ENCODE measurements at places on chromosomes 3 and 15.

- no peak for DNase-seq
These were observed 170.2 kb downstream of the PDE8A start for GRCh38 chr15:85151861-85152260.

GRCh38 chr3:170814822-170815221, 55.2 kb downstream of the RPL22L1 start:
- DNase-seq: no peak

DNA sequence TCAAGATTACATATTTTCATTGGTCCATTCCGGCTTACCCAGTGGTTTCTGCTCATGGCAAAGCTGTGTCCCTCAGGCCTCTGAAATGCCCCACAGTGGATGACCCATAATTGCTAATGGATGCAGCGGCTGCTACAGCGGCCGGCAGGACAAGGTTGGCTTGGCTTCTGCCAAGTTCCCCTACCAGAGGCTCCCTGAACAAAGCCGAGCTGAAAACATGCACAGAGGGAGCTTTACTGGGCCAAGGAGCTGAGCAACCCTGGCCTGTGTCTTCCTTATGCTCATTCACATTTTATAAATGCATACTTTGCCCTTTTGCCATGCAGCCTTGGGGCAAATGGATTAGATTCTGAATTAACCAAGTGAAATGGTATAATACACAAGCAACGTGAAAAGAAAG, 150.5 kb downstream of the NTRK3 start:
- no peak for DNase-seq

DNA sequence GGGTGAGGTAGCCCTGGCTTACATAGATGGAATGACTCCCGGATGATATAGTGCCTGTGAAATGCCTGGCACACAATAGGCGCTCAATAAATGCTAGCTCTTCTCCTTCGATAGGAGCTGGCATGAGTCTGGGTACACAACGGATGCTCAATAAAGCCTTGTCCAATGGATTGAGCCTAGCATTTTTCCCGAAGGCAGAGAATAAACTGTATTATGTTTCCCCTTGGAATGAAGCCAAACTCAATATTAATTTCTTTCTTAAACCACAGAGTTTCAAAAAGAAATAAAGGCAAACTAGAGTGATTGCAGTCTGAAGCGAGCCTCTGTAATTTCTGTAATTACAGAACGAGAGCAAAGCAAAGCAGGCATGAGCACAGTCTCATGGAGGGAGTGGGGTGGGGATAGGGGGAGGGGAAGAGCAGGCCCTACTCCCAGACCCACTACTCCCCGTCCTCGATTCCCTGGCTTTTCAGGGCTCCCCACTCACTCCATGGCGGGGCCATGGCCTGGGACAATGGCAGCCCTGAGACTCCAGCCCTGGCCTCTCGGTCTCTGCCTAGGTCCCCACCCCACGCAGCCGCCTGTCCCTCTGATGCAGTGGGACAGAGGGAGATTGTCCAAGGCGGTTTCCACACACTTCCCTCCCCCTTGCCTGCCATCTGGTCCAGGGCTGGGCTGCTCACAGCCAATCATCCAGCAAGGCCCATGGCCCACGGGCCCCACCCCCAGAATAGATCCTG, 18.0 kb downstream of the SLC6A1 start:
- DNase-seq: no peak

- no peak for DNase-seq
These were observed 11.1 kb downstream of the TLE3 start for GRCh38 chr15:70086636-70087035.

DNA sequence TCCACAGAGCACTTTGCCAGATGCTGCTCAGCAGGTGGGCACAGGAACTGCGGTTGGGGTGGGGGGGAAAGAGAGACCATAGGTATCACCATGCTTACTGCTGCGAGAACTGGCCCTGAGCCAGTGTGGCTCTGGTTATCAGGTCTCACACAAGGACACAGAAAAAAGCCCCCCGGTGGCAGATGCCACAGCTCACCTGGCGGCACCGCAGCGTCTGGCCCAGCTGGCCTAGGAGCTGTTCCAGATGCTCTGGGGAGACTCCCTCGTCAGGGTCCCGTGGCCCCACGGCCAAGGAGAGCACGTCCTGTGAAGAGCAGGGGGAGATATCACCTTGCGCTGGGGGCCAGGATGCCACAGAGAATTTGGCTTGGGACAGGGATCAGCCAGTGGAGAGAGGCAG, 10.8 kb downstream of the CDAN1 start:
- DNase-seq: no peak

DNA sequence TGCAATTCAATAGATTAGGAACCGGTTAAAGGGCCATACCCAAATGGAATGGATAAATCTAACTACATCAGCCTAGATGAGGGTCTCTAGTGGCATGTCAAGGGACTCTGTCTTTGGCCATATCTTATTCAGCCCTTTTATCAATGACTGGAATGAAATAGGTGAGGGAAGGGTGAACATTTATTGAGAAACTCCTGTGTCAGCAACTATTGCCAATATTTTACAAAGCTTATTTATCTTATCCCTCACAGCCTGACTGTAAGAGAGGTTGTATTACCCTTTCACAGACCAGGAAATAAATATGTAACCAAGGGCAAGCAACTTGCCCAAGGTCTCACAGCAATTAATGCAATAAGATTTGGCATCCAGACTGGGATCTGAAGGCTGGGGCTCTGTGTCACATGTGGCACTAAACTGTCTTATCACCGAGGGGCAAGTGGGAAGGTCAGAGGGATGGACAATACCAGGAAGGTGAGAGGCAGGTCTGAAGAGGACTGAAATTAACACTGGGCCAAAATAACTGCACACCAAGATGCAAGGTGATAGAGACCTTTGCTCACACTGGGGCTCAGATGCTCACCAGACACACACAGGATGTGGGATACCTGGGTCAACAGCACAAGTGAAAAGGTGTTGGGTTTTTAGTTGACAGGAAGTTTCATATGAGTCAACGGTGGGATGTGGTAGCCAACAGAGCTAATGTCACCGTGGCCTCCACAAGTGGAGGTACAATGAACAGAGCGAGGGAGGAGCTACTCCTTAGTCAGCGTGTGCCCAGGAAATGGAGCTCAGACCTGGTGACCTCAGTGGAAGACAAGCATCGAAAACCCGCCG, 261.3 kb downstream of the RPLP1 start:
- DNase-seq: no peak

- no peak for DNase-seq
These were observed 62.4 kb upstream of the DAZL start for GRCh38 chr3:16667633-16668032.

GRCh38 chr15:59862191-59863155, 141.6 kb upstream of the FOXB1 start:
- DNase-seq: no peak

DNA sequence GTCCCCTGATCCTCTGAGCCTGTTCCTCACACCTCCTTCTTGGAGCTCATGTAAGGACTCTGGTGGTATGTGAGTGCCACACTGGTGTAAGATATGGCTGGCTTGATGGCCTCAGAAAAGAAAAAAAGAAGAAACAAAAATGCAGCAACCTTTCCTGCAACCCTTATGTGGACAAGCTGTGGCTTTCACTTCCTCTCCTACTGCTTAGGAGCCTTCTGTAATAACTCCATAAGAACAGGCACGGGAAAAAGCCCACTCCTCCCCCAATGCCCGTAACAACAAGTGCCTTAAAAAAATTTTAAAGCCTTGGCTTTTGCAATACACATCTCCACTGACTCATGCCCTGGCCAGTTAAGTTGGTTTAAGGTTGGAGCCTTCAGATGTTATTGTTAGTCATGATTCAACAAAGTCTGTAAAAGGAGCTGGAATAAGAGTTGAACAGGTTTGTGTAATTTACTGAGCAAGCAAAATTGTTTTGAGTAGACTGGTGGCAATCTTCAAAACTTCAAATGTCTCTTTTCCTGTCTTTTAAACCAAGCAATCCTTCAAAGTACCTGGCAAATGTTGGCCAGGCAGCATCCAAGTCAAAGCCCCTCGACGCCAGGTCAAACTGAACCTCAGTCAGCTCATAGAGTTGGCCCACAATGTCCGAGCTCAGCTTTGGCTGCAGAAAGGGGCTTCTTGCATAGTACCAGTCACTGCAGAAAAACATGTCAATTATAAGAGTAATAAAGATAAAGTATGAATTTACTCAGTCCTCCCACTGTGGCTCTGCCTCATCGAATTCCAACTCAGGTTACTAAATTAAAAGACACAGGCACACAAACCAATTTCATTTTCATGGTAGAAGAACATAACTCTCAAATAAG, 22.9 kb downstream of the FYCO1 start:
- DNase-seq: no peak

DNA sequence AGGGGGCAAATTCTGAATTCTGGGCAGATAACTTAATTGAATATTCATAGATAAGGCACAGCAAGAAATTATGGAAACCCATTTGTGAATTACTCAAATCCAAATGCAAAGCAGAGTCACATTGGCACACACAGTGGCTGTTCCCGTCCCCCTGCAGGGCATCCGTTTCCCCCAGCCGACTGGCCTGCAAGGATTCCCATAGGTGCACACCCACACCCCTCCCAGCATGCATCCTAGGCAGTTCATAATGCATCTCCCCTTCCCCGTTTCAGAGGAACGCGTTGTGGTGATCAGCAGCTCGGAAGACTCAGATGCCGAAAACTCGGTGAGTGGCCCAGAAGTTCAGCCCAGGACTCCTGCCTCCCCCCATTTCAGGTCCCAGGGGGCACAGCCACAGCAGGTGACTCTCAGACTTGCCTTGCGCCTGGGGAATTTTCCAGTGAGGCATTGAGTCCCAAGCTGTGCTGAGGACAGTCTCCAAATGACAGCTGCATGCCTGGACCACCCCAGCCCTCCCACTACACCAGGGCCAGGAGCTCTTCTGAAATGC, 39.8 kb downstream of the PML start:
- DNase-seq: no peak

DNA sequence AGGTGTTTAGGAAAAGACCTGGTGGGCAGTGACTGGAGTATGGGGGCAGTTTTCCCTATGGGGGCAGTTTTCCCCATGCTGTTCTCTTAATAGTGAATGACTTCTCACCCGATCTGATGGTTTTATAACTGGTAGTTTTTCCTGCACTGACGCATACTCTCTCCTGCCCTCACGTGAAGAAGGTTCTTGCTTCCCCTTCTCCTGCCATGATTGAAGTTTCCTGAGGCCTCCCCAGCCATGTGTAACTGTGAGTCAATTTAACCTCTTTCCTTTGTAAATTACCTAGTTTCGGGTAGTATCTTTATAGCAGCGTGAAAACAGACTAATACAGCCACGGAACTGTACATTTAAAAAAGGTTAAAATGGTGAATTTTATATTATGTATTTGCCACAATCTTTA, 25.0 kb upstream of the CHRNB4 start:
- no peak for DNase-seq

DNA sequence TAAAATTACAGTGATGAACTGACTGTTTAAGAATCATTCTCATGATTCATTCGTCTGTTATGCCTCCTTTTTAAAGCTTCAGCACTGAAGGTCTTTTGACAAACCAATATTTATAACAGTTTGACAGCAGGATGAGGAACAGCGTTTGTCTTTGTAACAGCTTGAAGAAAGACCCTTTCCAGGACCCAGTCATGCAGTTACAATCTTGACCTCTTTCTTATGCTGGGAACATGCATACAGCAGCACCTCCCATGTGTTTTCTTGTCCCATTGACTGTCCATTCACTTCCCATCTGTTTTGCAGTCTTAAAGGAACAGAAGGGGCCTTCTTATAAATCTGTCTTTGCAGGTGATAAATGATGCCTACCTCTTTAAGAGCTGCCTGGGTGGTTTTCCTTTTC, 87.2 kb downstream of the OPA1 start:
- DNase-seq: no peak

GRCh38 chr3:195116407-195117185, 154.4 kb downstream of the XXYLT1 start:
- DNase-seq: no peak

- no peak for DNase-seq
These were observed 17.6 kb downstream of the MYO5A start for GRCh38 chr15:52511084-52511483.

GRCh38 chr3:152272771-152273242, 4.1 kb downstream of the MBNL1 start:
- no peak for DNase-seq

- DNase-seq: no peak
These were observed 124.2 kb downstream of the EEFSEC start for GRCh38 chr3:128277378-128278069.

DNA sequence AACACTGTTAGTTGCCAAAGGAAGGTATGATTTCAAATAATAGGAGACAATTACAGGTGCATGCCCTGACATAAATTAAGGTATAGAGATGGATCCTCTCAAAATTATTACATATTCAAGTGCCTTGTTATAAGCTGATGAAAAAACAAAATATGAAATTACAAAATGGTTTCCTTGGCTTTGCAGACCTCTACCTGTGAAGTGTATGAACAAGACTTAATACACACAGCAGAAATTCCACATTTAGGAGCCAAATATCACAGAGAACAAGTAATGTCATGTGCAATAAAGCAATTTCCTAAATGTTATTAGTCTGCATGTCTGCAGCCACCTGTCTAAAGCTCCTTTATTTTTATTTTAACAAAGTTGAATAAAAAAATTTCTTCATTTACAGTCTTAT, 151.5 kb downstream of the ALCAM start:
- no peak for DNase-seq
